ENCODE measurements at places on chromosomes 3 and 15. TPM values are rescaled to one million over a fixed set of nuclear protein-coding genes. Genes with fewer than 3 reads are reported as not detected.

GAP43 gene
- polyA plus RNA-seq, result 0.52 TPM

- DNase-seq, result peak; percentile 50
Measured at GRCh38 chr3:107240183-107241091, 136.8 kb upstream of the CCDC54 start.

ANKRD63 gene
- polyA plus RNA-seq, result not detected

DNA sequence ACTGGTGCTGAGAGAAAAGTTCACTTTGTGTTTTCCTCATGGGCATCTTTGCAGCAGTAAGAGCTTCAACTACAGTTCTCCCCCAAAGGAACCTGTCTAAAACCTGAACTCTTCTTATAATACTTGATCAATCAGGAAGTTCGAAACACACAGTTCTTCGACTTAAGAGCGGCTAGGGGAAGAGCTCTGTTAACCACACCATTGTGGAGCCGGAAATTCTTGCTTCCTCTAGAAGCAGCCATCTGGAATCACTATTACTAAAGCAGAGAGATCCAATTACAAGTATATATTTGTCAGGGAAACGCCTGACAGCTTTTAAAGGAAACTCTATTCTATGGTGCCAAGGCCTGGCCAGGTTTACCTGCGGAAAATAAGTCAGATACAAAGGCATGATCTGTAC is 337.3 kb upstream of the CBLB start:
- DNase-seq, result peak; percentile 43

DNA sequence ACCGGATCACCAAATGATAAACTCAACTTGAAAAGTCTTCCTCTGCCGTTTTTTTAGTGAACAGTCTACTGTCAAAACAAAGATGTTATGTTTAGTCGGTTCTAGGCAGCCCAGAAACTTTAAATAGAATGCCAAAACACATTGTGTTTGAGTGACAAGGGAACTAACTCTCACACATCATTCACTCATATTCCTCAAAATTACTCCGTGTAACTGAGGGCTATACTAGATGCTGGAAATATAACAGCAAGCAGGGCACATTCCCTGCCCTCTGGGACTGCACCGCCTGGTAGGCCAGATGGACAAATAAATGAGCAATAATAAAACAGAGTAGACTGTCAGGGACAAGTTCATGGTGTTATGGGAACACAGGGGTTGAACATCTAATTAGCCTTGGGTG is 251.4 kb downstream of the MAGI1 start:
- DNase-seq, result no peak

LTK gene
- 2.0 TPM for polyA plus RNA-seq

MUSTN1 gene
- polyA plus RNA-seq, result 1.7 TPM

FOXL2 gene
- polyA plus RNA-seq, result not detected

LYZL4 gene
- not detected for polyA plus RNA-seq

ARGFX gene
- polyA plus RNA-seq, result not detected

DNA sequence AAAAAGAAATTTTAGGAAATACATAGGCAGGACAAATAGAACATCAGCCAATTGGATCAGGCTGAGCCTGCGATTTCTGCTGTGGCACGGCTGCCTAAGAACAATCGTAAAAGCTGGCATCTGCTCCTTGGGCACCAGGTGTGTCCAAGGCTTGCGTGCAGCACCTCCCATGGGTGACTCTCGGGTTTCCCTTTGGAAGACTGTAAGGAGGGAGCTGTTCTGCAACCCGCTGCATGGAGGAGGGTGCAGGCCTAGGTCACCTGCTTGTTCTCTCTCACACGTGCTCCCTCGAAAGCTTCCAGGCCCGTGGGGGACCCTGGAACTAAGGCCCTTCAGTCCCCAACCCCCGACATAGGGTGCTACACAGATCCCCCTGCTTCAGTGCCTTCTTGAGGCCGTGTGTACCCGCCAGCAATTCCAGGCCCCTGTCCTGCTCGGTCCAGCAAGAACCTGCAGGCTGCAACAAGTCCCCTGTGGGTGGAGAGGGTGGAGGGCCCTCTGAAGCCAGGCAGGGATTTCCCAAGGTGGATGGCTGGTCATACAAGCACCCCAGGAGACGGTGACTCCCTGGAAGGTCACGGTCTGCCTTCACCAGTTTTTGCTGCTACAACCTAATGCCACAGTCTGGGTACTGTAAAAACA is 3.4 kb downstream of the GP9 start:
- no peak for DNase-seq

DNA sequence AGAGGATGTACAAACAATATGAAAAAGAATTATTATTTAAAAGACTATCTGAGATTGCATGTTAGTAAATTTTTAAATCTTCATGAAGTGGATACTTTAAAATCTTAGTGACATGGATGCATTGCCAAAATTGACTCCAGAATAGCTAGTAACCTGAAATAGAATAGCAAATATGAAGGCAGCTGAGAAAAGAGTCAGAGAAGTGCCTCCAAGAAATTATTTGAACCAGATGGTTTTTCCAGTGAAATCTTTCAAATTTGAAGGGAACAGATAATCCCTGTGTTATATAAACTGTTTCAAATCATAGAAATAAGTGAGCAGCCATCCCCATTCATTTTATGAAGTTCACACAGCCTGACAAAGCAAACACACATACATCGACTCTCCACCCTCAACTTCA is 29.6 kb downstream of the FSIP1 start:
- DNase-seq, result no peak

- DNase-seq, result no peak
Measured at GRCh38 chr3:155009217-155009616, 70.9 kb upstream of the MME start.

GRCh38 chr3:179452176-179452564 is 900 bp upstream of the GNB4 start:
- DNase-seq, result no peak

CYP19A1 gene
- polyA plus RNA-seq, result 0.66 TPM

UCN2 gene
- 0.64 TPM for polyA plus RNA-seq

GRCh38 chr15:95742256-95742655 is 588.2 kb upstream of the NR2F2 start:
- no peak for DNase-seq

DNA sequence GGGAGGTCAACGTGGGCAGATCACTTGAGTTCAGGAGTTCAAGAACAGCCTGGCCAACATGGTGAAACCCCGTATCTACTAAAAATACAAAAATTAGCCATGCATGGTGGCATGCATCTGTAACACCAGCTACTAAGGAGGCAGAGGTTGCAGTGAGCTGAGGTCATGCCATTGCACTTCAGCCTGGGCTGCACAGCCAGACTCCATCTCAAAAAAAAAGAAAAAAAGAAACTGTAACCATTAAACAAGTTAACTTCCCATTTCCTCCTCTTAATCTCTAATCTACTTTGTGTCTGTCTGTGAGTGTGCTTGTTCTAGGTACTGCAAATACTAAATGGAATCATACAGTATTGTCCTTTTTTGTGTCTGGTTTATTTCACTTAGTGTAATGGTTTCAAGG is 2.7 kb downstream of the RBM6 start:
- no peak for DNase-seq

CADM2 gene
- polyA plus RNA-seq, result 0.69 TPM

DNA sequence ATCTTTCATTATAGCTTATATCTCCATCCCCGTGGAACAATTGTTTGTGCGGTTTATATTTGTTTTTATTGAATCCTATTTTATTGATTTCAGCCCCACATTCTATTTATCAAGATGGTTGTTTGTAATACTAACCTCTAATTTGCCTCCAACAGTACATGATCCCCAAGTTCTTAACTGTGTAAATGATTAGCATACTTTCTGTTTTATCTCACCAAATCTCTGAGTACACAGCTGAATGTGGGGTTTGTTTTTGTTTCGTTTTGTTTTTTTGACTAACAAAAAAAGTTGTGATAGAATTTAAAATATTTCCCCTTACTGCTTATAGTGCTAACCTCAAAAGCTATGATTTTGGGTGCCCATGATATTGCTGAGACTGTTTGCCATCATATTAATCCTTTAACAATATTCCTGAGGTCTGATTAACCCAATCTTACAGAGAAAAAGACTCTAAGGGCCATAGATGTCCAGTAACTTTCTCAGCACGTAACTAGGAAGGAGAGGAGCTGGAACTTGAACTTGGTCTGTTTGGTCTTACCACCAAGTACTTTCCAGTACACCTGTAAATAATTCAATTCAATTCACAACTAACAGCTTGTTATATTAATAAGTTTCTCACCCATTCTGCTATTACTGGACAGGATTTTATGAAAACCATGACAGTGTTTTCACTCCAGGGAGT is 789.8 kb downstream of the TUSC7 start:
- no peak for DNase-seq

RAB43 gene
- 3.3 TPM for polyA plus RNA-seq

GRCh38 chr3:43162230-43163084 is 56.6 kb upstream of the POMGNT2 start:
- DNase-seq, result no peak

- DNase-seq, result no peak
Measured at GRCh38 chr15:31306426-31307269, 20.0 kb upstream of the KLF13 start.

GOLGA6D gene
- 0.32 TPM for polyA plus RNA-seq

DNA sequence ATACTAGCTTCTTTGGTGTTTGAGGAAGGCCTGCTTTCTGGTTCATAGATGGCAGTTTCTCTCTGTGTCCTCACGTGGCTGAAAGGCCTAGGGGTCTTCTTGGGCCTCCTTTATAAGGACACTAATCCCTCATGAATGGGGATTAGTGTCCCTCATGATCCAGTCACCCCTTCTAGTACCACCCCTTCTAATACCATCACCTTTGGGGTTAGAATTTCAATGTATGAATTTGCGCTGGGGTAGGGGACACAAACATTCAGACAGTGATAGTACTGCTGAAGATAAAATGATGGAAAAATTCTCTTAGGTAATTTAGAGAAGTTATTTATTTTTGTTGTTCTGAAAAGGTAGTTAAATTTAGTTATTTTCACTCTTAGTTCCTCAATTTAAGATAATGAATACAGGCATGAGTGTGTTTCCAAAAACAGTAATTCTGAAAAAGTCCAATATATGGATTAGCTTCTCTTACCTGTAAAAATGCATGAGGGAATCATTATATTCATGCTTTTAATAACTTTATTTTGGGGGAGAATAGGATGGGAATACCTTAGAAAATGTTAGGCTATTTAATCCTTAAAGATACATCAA is 103.6 kb downstream of the FNDC3B start:
- DNase-seq, result no peak

SEMA3B gene
- 119 TPM for polyA plus RNA-seq

DNA sequence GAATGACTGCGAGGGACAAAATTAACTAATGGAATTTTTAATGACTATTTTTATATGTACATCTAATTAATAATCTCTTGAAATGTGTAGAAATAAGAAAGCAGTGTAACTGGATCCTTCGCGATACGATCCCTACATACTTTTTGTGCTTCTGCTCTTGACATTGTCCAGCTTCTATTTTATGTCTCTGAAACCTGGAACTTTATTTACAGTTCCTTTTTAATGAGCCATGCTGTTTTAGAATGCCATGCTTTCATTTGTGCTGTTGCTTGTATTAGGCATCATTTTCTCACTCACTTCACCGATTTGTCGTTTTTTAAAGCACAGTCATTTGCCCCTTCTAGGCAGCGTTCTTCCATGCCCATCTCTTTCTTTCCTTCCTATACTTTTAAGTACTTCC is 301.3 kb downstream of the EDEM1 start:
- DNase-seq, result peak; percentile 14

- no peak for DNase-seq
Measured at GRCh38 chr3:120622870-120623726, 27.0 kb downstream of the NDUFB4 start.

DNA sequence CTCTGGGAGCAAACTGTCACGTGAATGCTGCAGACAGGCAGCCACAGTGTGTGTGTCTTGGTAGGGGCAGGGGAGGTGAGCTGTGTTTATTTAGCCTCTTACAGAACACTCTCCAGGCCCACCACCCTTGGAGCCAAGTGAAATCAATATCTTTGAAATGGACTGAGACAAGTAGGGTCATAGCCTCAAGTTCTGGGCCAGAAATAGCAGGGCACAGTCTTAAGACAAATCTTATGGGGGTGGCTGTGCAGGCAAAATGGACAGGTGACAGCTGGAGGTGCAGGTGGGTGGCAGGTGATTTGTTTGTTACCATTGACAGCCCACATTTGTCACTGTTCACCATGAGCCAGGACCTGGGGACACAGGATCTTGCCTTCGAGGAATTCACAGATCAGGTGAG is 93.6 kb upstream of the NMNAT3 start:
- no peak for DNase-seq

DNA sequence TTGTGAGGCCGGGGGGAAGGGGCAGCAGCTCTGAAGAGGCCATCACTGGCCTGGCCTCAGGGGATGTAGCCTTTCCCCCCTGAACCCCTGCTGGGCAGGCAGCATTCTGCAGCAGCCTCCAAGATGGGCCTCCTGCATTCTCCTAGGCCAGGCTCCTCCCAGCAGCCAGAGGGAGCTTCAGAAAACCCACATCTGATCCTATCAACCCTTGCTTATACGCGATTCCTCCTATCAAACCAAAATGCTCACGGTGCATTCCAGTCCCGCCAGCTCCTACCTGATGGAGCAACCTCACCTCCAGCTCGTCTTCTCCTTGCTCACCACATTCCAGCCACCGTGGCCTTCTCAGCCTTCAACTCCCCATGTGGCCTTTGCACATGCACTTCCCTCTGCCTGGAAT is 85.7 kb downstream of the MEGF11 start:
- no peak for DNase-seq

CHL1 gene
- 13.6 TPM for polyA plus RNA-seq

DNA sequence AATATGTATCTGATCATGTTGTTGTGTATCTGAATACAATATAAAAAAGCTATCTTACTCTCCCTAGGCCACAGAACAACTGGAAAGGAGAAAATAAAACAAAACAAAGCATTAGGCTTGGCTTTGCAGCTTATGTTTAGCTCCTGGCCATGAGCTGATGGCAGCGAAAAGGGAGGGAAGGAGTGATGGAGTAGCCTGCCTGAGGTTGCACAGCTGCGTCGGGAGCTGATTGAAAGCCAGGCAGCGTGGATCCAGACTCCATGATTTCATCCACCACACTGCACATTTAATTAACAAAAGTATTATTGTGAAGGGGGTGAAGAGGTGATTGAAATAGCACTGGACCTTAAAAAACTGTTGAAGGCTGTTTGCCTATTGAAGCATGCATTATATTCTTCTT is 212.2 kb downstream of the GABRG3 start:
- DNase-seq, result no peak

CYP1A1 gene
- polyA plus RNA-seq, result not detected

GRCh38 chr3:122325769-122326168 is 721 bp downstream of the CSTA start:
- DNase-seq, result no peak

DNA sequence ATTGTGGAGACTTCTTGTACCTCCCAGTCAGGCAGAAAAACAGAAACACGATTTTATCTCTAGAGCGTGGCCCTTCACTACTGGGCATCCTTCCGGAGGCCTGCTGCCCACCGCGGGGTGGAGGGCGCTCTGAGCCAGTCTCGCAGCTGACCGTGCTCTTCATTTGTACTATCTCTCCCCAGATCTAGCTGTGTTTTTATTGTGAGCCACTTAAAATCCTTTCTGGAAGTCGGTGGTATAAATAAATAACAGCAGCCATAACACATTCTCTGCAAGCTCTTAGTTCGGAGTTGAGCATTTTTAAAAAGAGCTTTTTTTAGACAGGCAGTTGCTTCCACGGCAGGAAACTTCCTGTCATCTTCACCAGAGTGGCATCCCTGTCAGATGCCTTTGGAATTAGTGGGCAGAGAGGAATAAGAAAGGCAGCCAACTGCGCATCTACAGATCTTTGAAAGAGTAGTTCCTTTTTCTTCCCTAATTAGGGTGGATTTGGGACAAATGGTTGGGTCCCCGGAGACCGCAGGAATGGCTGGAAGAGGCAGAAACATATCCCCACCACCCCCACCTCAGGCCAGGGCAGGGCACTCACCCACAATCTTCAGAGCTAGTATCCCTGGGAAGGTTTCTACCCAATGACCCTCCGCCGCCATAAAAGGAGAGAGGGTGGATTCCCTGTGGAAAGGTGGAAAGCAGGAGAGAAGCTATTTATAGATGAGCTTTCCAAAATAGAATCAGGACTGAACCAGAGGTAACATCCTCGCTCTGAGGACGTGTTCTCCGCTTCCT is 91.1 kb downstream of the TOP2B start:
- no peak for DNase-seq

Data from left renal pelvis (tissue), 4 donors.